Non-pigmented ciliary epithelial cell (primary cell): ENCODE measurements at places on chromosomes 3 and 15.

- DNase-seq, result no peak
Observed at GRCh38 chr15:82530006-82530405, 10.3 kb downstream of the RPS17 start.

DNA sequence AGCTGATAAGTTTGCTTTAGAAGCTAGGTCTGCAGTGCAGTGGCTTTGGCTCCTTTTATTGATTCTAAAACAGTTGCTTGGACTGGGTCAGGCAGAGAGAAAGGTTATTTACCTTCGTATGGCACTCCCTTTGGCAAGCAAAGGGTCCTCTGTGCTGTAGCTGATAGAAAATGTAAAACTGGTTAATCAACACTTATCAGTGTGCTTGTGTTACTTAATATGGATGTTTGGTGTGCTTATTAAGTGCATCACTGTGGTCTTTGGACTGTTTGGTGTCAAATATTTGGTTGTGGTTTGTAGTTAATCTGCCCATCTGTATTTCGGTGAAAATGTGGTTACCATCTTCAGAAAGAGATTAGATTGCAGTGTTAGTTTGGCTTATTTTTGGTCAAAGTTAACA lies 16.0 kb downstream of the UBE2E2 start:
- no peak for DNase-seq

DNA sequence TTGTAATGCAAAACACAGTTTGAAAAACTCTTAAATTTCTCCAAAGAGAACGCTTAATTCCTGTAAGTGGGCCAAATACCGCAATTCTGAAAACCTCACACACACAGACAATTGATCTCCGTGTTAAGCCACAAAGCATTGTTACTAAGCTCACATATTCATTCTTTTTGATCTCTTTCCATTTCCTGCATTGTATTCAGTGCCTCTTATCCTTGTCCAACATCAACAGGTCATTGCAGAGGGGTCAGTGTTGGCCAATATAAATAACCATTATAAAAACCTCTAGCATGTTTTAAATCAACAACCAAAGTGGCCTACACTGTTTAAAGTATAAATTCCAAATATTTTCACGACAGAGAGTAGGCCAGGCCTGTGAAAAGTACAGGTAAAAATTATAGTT lies 171.1 kb downstream of the PDZRN3 start:
- no peak for DNase-seq

GRCh38 chr15:36867436-36867835 lies 232.9 kb downstream of the MEIS2 start:
- DNase-seq, result no peak

DNA sequence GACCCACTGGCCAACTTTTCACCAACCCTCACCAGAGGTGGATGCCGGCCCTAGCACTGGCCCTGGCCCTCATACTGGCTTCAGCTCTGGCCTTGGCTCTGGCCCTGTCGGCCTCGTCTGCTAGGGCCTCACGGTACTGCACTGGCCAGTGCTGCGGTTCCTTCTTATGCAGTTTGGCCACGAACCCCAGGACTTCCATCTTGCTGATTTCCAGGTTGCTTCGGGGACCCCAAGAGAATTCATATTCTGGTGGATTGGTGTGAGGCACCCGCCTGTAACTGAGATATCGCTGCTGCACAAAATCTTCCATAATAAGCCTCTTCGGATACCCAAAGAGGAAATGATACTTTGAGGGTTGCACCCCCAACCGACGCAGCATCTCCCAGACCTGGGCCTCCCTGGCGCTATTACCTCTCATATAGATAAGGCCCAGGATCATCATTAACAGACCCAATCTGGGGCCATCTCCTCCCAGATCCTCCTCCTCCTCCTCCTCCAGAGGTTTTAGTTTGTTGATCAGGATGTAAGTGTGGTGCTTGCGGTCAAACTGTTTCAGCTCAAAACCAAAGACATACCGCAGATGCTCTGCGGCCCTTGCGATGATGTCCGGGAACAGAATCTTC lies 883 bp downstream of the MAGEF1 start:
- peak; percentile 17 for DNase-seq

GRCh38 chr15:39629906-39630305 lies 49.0 kb downstream of the THBS1 start:
- no peak for DNase-seq
